ENCODE measurements at places on chromosomes 5 and 9. TPM values are rescaled to one million over a fixed set of nuclear protein-coding genes. Genes with fewer than 3 reads are reported as not detected.
A peak's percentile ranks its signal among the peaks of the same experiment; 100 is the strongest.

GRCh38 chr5:143010351-143010750 lies 240.2 kb downstream of the ARHGAP26 start:
- peak overlapping the region; percentile 7 for H3K4me3 ChIP-seq
- H3K27me3 ChIP-seq = peaks cover 18% of the 10 kb centered on the region
- H3K4me1 ChIP-seq = peaks cover 66% of the 10 kb centered on the region
- peaks cover 5% of the 10 kb centered on the region for H3K36me3 ChIP-seq

GRCh38 chr5:81909677-81910076 lies 62.1 kb upstream of the ATG10 start:
- H3K36me3 ChIP-seq = no peaks in the 10 kb centered on the region
- H3K4me3 ChIP-seq = no peak overlapping the region
- no peaks in the 10 kb centered on the region for H3K4me1 ChIP-seq
- peaks cover 7% of the 10 kb centered on the region for H3K27me3 ChIP-seq

Gene TPM2
- 0.28 TPM for polyA plus RNA-seq

Gene FAM153A
- not detected for polyA plus RNA-seq

GRCh38 chr5:158943057-158943456 lies 156.7 kb downstream of the EBF1 start:
- H3K27me3 ChIP-seq = peaks cover 15% of the 10 kb centered on the region
- H3K27ac ChIP-seq = no peak overlapping the region
- DNase-seq = no peak
- no peaks in the 10 kb centered on the region for H3K36me3 ChIP-seq
- H3K4me1 ChIP-seq = no peaks in the 10 kb centered on the region

DNA sequence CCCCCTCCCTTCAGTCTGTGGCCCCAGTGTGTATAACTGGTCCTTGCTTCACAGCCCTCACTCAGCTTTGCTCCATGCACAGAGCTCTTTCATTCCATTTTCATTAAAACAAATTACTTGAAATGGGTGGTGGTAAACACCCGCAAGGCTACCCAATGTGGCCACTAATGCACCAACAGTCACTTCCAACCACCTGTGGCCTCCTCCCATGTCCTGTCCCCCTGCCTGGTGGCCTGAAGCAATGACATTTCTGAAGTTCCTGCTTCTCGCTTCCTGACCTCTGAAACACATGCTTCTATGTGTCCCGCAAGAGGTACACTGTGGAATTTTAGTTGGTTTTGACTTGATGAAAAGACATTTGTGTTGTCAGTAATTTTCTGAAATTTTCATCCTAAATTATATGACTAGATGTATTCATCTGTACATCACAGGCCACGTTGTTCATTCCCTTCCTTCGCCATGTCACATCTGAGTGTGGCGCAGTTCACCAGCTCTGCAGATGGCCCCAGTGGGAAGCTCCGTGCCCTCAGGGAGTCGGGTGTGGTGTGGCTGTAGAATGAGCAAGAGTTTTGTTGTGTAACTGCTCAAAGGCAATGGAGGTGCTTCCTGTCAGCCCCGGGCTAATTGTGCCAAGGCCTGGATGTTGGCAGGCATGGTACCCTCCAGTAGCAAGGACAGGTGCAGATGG lies 9.6 kb downstream of the ROPN1L start:
- H3K4me1 ChIP-seq = peaks cover 34% of the 10 kb centered on the region
- no peak overlapping the region for H3K4me3 ChIP-seq
- no peaks in the 10 kb centered on the region for H3K27me3 ChIP-seq

DNA sequence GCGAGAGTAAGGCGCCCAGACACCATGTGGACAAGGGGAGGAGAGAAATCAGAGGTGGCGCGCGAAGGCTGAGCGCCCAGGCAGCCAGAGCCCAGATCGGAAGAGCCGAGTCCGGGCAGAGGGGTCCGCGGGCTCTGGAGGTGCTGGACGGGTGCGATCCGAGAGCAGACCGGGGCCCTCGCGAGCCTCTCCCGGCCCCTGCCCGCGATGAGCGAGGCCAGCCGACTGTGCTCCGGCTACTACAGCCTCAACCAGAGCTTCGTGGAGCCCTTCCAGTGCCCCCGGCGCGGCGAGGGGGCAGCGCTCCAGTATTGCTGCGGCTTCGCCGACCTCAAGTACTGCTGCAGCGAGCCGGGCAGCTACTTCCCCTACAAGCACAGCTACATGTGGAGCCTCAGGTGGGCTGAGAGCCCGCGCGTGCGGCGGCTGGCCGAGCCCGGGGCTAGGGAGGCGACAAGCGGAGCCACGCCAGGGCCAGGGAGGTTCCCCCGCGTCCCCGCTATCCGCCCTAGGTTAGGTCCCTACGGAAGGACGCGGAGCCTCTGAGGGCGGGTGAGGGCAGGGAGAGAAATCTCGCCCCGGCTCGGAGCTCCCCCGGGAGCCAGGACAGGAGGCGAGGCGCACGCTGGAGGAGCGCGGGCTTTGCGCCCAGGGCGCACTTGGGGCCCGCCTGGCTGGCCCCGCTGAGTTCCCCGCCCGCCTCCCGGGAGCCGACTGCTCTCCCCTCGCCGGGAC lies at the start of gene SHISAL2B:
Gene SHISAL2B, plus strand, starts transcription at position 87 of the 735 bp plus-strand sequence. Its CDS starts 121 bp downstream, at position 208.
- H3K4me3 ChIP-seq = no peak within 1 kb of the TSS
- peaks cover 8% of the 10 kb centered on the region for H3K27me3 ChIP-seq
- no peak within 1 kb of the TSS for H3K27ac ChIP-seq
- H3K36me3 ChIP-seq = no peaks in the 10 kb centered on the region

- H3K27me3 ChIP-seq = no peaks in the 10 kb centered on the region
- H3K36me3 ChIP-seq = peaks cover 15% of the 10 kb centered on the region
- H3K27ac ChIP-seq = no peak overlapping the region
- no peak for DNase-seq
- H3K4me3 ChIP-seq = no peak overlapping the region
- no peaks in the 10 kb centered on the region for H3K4me1 ChIP-seq
Measured at GRCh38 chr5:116442095-116442534, 132.5 kb downstream of the SEMA6A start.
